NCI-H2081 treated with DMSO at 0.1 percent for 48 hours (cell line): ENCODE measurements at places on chromosomes 6 and 20.

GRCh38 chr6:93416571-93417420 is 2.6 kb downstream of the EPHA7 start:
- no peak for DNase-seq

GRCh38 chr6:20589266-20589665 is 55.0 kb downstream of the CDKAL1 start:
- no peak for DNase-seq

DNA sequence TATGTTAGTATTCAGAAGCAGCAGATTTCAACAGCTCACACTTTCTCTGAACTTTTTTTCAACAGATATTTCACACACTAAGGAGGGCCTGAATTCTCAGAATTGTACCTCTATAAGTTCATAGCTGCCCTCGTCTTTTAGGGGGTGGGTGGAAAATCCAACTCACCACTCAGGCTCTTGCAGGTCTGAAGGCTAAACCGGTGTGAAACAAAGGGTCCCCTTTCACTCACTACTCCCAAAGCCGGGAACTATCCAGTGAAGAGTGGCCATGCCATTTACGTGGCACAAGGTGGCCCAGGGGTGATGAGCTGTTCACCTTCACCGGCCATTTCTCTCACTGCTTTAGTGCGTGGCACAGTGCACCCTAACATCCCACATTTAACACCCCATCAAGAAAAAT is 24.2 kb downstream of the TBC1D7 start:
- no peak for DNase-seq

- peak; percentile 19 for DNase-seq
These were observed 65.8 kb upstream of the CCDC167 start for GRCh38 chr6:37565267-37566110.

- DNase-seq = no peak
These were observed 29.7 kb downstream of the SLC12A5 start for GRCh38 chr20:46058599-46059281.

- DNase-seq = no peak
These were observed 18.4 kb downstream of the CTNNBL1 start for GRCh38 chr20:37711994-37712964.

DNA sequence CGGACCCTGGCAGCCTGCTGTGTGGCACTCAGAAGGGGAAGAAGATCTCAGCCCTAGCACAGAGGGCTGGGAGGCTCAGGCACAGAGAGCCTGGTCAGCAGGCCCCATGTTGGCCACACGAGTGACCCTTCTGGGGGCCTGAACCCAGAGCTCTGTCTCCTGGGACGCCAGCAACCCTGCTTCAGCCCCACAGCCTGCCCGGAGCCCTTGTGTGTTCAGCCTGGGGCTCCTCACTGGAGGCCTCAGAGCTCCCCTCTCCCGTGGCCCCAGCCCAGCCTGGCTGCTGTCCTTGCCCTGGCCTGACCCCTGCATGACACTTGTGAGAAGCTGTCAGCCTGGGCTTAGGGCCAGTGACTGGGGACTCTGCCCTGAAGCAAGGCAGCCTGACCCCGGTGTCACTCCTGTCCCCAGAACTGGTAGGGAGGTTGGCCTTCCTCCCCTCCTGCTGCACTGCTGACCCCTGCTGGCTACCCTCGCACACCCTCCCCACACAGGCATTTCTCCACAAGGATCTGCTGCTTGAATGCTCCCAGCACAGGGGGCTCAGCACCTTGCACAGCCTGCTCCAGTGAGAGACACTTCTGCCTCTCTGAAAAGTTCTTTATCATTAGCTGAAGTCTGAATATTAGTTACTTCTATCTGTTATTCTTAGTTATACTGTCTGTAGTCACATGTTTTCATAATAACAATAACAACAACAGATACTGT is 15.4 kb upstream of the IP6K3 start:
- no peak for DNase-seq

DNA sequence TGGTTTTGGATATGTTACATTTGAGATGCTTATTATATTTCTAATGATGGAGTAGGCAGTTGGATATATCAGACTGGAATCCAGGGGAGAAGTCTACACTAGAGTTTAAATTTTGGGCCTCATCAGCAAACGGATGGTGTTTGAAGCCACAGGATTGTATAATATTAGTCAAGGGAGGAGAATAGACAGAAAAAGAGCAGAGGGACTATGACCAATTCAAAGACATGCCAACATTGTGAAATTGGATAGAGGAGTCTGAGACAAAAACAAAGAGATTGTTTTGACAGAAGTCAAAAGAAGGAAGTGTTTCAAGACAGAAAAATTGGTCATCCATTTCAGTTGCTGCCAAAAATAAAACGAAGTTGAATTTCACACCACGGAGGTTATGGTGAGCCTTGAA is 66.5 kb downstream of the NOX3 start:
- no peak for DNase-seq

- no peak for DNase-seq
These were observed 416.1 kb downstream of the BCKDHB start for GRCh38 chr6:80522576-80522975.

DNA sequence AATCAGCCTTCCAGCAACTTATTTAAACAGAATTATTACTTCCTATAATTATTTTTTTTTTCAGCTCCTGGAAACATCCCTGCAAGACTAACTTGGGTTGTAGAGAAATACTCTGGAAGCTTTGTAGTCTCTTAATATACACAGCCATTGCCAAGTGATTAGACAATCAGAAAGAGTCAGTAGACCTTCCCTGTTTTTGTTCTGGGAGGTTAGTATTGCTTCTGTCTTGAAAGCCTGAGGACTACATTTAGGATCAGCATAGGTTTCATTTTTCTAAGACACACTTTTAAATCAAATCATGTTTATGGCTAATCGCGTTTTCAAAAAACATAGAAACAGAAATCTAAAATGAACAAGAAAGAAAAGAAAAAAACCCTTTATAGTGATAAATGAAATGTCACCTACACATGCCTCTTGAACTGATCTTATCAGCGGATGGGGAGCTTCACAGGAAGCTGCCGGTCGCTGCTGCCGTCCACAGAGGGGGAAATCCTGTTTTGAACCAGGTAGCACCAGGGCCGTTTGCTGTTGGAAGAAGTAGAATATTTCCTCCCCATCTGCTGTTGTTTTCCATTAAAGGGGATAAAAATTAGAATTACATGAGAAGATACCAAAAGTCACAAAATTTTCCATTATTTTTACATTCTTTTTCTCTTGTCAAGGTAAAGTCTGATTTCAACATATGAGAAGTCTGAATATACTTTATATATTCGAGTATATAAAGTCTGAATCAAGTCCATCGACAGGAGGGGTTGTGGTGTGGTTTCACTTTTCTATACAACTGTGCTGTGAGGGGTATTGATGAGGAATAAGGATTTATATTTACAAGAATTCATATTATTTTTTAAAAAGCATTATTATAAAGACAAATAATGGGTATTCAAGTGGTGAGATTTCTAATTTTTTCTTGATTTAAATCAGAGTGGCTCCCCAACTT is 94.6 kb downstream of the ARMC2 start:
- DNase-seq = no peak

- no peak for DNase-seq
These were observed 99.4 kb downstream of the MYB start for GRCh38 chr6:135280375-135281136.

GRCh38 chr6:89037141-89037900 is 43.2 kb upstream of the PNRC1 start:
- DNase-seq = no peak

- no peak for DNase-seq
These were observed 9.3 kb upstream of the TRAF3IP2 start for GRCh38 chr6:111614833-111615582.

DNA sequence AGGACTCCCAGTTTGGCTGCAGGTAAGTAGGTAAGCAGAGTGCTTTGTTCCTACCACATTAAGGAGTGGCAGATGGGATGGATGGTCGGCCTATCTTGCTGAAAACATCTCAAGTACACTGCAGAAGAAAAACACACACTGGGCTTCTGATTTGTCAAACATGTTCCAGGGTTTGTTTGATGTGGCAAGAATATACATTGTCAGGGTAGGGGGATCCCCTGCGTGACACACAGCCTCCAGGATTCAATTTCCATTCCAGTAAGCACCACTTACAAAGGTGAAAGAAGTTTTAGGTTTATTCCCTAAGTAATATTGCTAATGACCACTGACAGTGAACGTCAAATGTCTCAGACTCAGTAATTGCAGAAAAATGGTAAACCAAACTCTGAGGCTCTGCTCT is 26.0 kb upstream of the KIF16B start:
- DNase-seq = no peak

DNA sequence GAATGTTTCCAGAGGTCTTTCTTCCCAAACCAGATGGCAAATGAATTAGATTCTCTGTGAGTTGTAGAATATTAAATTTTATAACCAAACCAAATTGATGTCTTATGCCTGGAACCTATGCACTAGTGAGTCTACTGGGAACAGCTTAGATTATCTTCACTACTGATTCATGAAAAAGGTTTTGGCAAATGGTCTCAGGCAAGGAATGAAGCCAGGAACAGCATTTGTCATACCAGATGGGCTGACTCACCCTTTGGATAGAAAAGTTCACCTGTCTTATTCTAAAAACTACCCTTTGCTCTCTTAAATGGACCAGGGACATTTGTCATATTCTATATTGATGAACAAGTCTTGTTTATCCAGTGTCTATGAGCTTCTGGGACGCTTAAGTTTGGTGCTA is 135.4 kb upstream of the ECI2 start:
- DNase-seq = no peak

- DNase-seq = no peak
These were observed 117.5 kb upstream of the QKI start for GRCh38 chr6:163296835-163297519.

DNA sequence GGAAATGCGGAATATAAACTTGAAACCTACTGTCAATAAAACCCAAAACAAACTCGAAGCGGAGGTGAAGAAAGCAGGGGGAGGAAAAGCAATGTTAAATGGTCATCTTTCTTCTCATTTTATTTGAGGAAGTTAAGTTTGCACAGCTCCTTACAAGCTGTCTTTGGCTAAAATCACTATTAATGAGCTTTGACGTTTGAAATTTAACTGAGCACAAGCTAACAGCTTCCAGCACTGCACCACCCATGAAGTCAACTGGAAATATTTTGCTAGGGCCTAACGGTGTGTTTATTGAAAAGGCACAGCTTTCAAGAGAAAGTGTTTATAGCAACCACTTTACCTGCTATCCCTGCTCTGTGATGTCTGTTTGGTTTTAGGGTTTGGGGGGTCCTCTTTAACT is 103.8 kb downstream of the PKHD1 start:
- DNase-seq = no peak

GRCh38 chr6:142686507-142686887 is 258.5 kb downstream of the HIVEP2 start:
- DNase-seq = no peak

DNA sequence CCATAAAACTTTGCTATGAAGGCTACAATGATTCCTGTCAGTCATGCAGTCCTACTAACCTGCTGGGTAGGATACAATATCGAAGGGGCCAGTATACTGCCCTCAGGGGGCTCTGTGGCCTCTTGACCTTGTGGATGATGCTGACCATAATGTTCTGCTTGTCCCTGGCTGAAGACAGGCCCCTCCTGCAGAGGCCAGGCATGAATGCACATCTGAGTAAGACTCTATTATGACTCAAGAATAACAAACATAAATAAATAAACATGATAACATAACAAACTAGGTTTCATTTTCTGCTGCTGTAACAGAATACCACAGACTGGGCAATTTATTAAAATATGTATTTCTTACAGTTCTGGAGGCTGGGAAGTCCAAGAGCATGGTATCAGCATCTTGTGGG is 44.0 kb upstream of the POU5F1 start:
- DNase-seq = no peak

GRCh38 chr20:17227669-17228623 is 1.1 kb downstream of the PCSK2 start:
- no peak for DNase-seq

DNA sequence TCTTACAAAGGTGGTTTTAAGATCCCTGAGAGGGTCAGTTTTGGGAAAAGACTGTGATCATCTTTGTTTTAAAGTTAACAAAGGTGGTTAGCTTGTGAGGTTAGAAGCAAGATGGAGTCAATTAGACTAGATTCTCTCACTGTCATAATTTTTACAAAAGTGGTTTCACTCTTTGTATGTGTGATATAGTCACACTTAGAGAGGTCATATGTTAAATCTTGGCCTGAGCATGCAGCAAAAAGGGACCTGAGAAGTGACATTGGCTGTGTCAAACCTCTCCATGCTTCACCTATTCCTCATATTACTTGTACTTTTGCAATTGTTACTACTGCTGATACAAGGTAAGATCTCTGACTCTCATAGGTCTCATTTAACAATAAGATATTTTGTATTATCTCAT is 368.0 kb downstream of the TBC1D32 start:
- no peak for DNase-seq

DNA sequence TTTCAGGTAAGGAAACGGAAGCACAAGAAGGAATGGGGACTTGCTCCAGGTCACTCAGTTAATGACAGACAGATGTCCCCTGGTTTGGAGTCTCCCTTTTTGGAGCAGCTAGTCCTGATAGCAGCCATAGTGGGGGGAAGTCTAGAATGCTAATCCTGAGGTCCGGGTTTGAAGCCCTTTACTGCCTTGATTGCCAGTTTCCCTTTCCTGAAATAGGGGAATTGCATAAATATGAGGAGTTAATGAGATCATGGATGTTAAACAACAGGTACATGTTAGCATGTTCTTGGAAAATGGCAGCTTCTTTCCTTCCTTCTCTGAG is 341 bp upstream of the TTPAL start:
- DNase-seq = no peak

DNA sequence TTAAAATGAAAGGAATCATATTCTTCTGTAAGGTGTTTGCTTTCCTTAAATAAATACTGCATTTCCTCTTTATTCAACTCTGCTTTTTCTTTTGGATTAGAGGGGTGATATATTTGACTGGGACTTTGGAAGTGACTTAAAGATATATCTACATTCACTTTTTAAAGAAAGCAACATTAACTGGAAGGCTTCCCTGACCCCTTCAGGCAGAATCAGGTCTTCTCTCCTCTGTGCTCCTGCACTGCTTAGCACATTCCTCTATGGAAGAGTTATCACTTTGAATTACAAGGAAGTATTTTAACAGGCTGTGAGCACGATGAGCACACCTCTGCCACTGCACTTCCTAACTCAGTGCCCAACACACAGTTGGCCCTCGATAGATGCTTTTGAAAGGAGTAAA is 59.2 kb upstream of the POU3F2 start:
- no peak for DNase-seq

DNA sequence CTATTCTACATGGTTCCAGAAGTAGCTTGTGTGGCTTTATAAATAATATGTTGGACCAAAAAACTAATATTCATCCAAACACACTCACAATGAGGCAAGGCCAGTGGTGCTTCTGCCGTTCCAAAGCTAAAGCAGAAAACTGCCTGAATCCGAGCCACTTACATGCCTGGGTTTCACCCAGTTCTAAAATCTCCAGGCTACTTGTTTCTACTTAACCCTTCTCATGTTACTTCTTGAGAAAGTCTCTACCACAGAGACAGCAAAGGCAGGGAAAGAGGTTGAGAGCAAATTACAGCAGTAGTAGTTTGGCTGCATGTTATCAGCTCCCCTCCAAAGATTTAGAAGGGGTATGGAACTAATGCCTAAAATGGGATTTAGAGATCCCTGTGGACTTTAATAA is 62.0 kb downstream of the FAXC start:
- no peak for DNase-seq
